Stimulated activated CD8-positive, alpha-beta memory T cell treated with anti-CD3 and anti-CD28 coated beads, Interleukin-7, amount 100 ng/mL, for 1 hour (primary cell): ENCODE measurements at places on chromosomes 2 and 18.

- DNase-seq = no peak
These were observed 115.7 kb downstream of the CMPK2 start for GRCh38 chr2:6749962-6750361.

DNA sequence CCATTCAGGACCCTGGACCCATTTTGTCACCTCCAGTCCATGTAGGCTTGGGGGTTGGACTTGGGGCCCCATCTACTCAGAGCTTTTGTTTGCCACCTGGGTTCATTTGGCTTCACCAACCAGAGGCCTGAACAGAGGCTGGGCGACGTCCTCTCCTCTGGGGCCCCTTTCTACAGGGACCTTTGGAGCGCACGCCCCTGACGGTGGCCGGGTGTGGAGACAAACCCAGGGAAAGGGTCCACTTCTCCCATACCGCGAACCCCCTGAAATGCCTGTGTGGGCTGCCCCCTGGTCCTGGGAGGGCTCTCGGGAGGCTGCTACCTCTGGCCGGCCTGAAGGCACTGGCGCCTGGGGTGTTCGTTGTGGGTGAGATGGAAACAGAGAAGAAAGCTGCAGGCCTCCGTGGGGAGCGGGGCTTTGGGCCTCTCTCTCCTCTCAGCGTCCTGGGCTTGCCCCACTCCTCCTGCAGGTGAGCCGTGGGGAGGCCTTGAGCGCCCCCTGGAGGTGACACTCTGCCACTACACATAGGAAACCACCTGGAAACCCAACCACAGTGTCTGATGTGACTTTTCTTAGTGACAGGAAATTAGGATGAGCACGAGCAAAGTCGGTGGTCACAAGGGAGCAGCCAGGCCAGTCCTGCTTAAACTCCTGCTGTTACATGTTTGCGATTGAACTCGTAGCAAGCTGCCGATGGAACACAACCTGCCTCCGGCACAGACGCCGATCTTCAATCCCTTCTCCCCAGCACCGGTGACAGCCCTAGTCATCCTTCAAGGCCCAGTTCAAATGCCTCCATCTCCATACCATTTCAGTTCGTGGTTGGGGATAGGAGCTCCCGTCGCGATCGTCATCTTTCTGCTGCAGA, 12.0 kb upstream of the NTSR2 start:
- peak; percentile 8 for DNase-seq

DNA sequence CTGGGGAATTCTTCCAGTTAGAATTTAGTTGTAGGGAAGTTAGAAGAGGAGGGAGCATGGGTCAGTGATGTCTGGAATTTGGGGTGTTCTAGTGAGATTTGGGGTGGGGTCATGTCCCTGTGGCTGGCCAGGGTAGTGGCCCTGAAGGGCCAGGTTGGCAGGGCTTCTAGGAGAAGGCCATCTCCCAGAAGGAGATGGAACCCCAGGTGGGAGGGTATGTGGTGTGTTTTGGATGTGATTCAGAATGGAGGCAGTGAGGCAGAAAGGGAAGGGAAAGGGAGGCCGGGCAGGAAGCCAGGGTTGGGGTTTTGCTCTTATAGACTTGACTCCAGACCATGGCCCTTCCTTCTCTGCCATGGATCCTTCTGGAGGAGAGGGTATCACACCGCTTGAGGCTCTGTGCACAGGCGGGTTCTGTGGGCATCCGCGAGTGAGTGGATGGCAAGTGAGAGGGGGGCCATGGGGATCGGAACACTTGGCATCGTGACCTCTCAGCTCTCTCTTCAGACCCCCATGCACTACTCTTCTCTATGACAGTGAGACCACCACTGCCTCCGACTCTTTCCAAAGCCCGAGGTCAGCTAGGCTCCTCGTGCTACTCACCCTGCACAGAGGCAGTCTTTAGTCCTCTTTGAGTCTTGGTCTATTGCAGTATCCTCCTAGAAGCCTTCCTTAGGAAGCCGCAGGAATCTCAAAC, 7.3 kb downstream of the GREB1 start:
- DNase-seq = no peak

GRCh38 chr18:54396760-54397159, 39.1 kb downstream of the C18orf54 start:
- DNase-seq = no peak

DNA sequence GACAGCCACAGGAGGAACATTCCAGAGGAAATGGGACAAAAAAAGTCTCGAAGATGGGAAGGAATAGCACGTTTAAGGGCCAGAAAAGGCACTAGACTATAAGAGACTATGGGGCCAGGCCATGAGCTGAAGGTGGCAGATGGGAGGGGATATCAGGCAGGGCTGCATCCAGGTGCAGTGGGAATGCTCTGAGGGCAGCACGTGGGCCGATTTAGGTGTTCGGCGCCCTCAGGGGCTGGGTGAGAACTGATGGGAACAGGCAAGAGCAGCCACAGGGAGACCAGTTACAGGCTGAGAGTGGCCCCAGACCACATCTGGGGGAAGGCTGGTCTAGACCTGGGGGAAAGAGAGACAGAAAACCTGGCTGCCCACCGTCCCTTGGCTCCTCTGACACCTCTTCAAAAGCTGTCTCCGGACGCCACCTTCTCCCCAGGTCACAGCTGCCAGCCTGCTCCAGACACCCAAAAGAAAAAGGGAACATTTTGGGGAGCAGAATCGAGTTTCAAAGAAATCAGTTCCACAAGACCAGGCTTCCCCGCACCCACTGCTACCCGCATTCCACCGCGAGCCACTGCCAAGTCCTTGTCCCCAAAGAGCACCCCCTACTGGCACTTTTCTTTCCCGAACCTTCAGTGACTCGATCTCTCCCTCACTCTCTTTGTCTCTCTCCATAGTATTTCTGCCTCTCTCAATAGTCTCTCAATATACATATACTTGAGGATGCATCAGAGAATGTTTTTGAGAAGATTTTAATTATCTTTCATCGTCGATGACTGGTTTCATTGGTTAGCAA, 190.1 kb upstream of the AGAP1 start:
- no peak for DNase-seq

DNA sequence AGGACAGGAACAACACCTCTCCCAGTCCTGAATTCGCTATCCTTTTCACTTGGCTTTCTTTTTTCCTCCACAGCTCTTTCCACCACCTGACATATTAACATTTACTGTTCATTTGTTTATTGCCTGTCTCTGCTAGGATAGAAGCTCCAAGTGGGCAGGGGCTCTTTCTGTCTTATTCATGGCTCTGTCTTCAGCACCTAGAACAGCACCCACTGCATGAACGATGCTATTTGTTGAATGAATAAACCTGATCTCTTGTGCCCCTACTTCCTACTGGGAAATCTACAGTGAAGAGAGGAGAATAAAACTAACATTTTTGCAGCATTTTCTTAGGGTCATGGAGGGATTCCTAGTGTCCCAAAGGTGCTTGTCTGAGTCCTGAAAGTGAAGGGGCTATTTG, 24.4 kb upstream of the GAREM2 start:
- DNase-seq = no peak

GRCh38 chr2:72971036-72971435, 53.7 kb downstream of the EMX1 start:
- no peak for DNase-seq

DNA sequence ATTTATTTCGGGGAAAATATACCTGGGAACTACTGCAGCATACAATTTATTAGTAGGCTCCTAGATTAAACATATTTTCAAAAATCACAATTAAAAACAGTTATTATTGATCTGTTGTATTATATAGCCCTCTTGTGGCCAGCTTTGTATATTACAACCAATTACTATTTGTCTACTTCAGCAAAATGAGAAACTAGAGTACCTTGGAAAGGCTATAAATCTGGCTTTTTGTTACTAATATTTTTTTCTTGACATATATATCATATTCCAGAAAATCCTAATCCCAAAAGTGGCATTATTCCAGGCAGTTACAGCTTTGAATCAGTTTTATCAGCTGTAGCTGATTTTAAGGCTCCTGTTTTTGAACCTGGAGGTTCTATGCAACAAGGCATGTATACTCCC, 101.2 kb downstream of the UBR3 start:
- DNase-seq = no peak

DNA sequence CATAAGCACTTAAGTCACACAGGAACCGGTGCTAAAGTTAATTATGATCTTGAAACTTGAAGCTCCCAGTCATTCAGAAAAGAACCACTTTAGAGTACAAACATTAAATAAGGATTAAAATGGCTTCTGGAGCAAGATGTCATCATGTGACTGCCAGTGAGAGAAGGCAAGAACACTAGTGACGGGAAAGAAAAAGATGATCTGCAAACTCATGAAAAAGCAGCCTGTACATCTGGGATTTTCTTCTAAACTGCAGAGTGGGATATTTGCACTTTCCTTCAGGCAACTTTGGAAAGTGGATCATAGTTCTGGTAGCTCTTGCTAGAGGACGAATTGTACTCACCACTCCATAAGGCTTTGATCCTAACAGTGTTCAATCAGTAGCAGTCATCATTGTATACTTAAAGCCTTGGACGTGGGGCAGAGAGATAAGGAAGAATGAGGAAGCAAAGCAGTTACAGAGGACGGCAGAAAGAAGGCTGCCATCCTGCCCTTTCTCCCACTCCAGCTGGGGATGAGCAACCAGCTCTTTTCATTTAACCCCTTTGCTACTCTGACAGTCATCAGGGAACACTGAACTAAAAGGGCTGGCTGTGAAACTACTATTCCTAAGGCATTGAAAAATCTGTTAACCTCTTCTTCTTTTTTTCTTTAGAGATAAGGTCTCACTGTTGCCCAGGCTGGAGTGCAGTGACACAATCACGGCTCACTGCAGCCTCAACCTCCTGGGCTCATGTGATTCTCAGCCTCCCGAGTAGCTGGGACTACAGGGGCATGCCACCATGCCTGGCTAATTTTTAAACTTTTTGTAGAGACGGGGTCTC, 18.1 kb downstream of the ABHD3 start:
- no peak for DNase-seq

- DNase-seq = no peak
These were observed 6.0 kb upstream of the GLI2 start for GRCh38 chr2:120729406-120730399.

- DNase-seq = no peak
These were observed 61.0 kb upstream of the TGIF1 start for GRCh38 chr18:3388980-3389379.

DNA sequence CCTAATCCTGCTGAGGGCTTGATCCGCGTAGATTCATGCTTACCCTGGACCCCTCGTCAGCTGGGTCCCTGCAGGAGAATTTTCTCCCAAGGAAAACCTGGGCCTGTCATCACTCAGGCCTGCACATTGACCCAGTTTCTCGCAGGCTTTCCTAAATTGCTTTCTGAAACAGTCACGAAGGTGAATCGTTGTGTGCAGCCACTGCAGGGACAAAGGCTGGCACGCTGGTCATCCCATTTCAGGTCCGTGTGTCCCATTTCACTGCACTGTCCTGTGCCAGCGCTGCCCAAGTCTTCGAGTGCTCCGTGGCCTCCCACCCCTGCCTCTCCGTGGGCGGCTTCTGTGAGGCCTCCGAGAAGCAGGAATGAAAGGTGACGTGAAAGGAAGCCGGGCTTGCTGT, 62.8 kb upstream of the YWHAQ start:
- no peak for DNase-seq

- DNase-seq = no peak
These were observed 28.3 kb downstream of the TCF4 start for GRCh38 chr18:55559739-55560138.

GRCh38 chr2:143177096-143177786, 48.0 kb downstream of the ARHGAP15 start:
- DNase-seq = no peak

- no peak for DNase-seq
These were observed 193.0 kb upstream of the CYP26B1 start for GRCh38 chr2:72340665-72341064.

DNA sequence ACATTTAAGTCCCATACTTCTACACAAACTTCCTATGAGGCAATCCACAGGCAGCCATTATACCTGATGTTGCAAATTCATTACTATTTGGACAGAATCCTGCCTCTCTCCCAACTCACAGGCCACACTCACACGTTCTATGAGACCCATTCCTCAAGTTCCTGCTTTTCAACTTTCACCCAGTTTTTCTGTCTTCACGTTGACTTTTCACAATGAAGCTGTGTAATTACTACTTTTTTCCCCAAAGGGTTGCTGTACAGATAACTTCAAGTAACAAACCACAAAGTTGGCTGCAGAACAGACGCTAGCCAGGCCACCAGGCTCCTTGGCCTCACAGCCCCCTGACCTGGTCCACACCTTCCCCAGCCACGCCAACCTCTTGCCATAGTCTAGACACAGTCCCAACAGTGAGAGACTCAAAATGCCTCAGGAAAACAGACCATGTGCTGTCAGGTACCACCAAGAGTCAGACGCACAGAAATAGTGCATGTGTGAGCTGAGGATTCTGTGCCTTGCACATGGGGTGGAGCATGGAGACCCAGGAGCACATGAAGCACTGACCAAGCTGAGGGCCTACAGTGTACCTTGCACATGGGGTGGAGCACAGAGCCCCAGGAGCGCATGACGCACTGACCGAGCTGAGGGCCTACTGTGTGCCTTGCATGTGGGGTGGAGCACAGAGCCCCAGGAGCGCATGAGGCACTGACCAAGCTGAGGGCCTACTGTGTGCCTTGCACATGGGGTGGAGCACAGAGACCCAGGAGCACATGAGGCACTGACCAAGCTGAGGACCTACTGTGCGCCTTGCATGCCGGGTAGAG, 61.0 kb downstream of the EIPR1 start:
- no peak for DNase-seq

DNA sequence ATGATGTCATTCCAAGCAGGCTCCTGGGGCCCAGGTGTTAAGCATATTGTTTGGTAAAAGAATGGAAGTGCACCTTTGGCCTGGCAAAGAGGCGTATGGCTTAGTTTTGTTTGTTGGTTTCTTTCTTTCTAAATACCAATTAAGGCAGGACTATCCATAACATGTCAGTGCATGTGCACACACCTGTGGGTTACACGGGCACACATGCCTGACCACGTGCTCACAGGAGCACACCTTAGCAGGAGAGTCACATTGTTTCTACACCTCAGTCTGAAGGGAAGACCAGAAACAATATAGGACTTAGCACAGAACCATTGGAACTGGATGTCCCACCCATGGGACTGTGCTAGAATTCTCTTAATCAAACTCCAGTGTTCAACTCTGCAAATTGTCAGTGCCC, 127.8 kb downstream of the FBXO15 start:
- no peak for DNase-seq

- no peak for DNase-seq
These were observed 163.8 kb downstream of the FAM210A start for GRCh38 chr18:13562494-13563029.

- DNase-seq = no peak
These were observed 200.6 kb upstream of the RASGRP3 start for GRCh38 chr2:33275689-33276444.

GRCh38 chr2:238710787-238711186, 137.1 kb upstream of the TWIST2 start:
- DNase-seq = no peak

GRCh38 chr2:237532160-237532559, 34.2 kb upstream of the PRLH start:
- DNase-seq = no peak

DNA sequence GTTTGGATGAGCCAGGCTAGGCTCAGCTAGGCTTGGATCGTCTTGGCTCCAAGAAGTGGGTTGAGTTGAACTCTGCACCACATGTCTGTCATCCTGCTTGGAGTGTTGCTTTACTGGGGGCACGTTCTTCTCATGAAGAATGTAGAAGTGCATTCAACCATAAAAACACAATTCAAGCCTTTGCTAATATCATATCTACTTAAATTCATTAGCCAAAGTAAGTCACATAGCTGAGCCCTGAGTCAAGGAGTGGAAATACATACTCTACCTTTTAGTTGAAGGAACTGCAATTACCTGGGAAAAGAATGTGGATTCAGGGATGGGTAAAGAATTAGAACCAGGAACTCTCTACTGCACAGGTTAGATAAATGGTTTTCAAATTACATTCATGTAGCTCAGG, 360.4 kb upstream of the KCNH7 start:
- no peak for DNase-seq

GRCh38 chr2:199469514-199470360, 12.0 kb upstream of the SATB2 start:
- DNase-seq = no peak
